ENCODE measurements at places on chromosomes 4 and X.

GRCh38 chrX:45479835-45480422, 279.3 kb upstream of the DIPK2B start:
- DNase-seq = no peak

DNA sequence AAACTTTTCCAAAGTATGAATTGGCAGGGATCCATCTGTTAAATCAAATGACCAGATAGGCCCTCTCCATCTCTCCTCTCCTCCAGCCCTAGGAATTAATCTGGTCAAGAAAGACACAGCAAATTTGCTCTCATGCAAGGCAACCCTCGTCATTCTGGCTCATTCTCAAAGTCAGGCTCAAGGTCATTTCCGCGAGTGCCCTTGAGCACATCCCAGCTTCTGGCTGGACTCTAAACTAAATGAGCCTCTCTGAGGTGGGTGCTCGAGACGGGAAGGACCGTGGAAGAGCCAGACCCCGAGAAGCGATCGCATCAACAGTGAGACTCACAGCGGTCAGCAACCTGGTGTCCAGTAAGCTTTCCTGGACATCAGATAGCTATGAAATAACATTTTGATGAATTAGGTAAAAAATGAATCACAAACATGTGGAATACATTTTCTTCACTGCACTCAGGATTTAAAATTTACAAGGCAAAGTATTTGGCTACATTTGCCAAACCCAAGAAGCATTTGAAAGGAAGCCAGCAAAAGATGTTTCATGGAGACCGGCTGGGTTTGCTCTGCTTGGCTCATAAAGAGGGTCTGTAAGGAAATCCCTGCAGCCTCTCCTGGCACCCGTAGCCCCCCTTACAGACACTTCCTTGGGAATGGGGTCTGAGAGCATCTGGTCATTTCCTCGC, 121.0 kb downstream of the ENPP6 start:
- no peak for DNase-seq

- DNase-seq = peak; percentile 75
These were observed 31.5 kb upstream of the NUP54 start for GRCh38 chr4:76179398-76180318.

- DNase-seq = no peak
These were observed 371.6 kb downstream of the INPP4B start for GRCh38 chr4:142474398-142475087.

GRCh38 chr4:26873391-26874026, 12.9 kb downstream of the STIM2 start:
- no peak for DNase-seq

- DNase-seq = no peak
These were observed 36.3 kb upstream of the AREG start for GRCh38 chr4:74408639-74409038.

DNA sequence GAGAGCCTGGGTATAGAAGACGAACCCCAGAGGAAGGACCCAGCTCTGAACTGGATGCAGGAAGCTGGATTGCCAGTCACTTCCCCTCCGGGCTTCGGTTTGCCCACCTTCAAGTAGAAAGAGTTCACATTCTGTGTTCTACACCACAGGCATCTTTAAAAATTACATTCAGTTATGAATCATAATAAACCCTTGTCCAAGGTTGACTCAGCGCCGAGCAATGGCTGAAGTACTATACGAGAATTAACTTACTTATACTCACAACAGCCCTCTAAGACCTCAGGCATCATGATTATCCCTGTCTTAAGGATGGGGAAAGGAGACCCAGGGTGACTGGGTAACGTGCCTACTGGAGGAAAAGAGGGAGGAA, 72.5 kb downstream of the EVC2 start:
- DNase-seq = no peak

GRCh38 chr4:85952972-85953650, 406.7 kb downstream of the MAPK10 start:
- no peak for DNase-seq

- no peak for DNase-seq
These were observed 16.0 kb upstream of the MID1 start for GRCh38 chrX:10636337-10636736.

GRCh38 chrX:18353931-18354368, 538 bp downstream of the SCML2 start:
- DNase-seq = no peak

GRCh38 chr4:81060587-81061343, 30.3 kb downstream of the BMP3 start:
- DNase-seq = no peak

DNA sequence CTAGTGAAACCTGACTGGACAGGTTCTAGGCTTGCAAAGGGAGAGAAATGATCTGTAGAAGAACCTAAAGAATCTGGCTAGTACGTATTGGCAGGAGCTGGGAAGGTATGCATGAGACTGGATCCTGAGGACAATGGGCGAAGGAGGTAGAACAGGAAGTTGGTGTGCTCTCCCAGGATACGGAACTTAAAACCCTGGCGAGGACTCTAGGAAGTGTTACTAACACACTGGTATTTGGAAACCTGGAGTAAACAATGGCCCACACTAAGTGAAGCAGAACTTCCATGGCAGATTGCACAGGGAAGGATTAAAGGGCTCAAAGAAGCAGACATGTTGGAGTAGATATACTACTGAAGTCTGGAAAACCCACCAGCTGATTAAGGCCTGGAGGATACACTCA, 9.1 kb downstream of the SYN1 start:
- DNase-seq = no peak

DNA sequence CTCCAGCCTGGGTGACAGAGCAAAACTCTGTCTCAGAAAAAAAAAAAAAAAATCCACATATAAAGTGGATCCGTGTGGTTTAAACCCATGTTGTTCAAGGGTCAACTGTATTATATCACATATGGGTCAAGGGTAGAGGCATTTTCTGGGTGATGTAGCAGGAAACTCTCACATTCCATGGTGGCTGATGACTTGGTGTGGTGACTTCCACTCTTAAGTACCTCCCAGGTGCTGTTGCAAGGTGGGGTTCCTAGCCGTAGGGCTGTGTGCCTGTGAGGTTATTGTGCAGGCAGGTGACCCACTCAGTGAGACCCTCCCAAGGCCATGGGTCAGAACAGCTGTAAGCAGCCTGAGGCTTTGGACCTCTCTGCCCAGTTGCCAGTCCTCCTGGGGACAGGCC, 17.0 kb downstream of the ELF4 start:
- DNase-seq = no peak

GRCh38 chr4:163681208-163681821, 186.8 kb downstream of the TMA16 start:
- DNase-seq = peak; percentile 64

GRCh38 chr4:14607001-14607400, 395.3 kb upstream of the CPEB2 start:
- no peak for DNase-seq

- no peak for DNase-seq
These were observed 439.6 kb downstream of the INPP4B start for GRCh38 chr4:142406499-142406835.

GRCh38 chrX:12843668-12844279, 23.1 kb upstream of the TLR7 start:
- DNase-seq = no peak

GRCh38 chr4:32031026-32031425, 1310.9 kb downstream of the PCDH7 start:
- DNase-seq = no peak

DNA sequence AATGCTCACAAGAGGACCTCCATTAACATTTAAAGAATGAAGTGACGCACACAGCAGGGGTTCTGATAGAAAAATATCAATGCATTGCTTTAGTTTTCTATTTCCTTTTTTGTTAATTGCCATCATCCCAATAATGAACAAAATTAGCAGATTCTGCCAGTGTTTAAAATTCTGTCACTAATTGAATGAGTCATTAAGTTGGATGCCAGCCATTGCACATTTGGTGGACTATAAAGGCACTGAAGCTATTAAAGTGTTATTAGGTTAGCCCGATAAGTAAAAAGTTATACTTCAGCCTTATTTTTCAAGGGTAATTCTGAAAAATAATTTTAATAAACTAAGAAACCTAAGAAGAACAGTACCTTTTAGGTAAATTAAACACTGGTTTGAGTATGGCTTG, 53.1 kb downstream of the MAP3K15 start:
- no peak for DNase-seq

- no peak for DNase-seq
These were observed 9.1 kb downstream of the ARX start for GRCh38 chrX:25006586-25007058.

DNA sequence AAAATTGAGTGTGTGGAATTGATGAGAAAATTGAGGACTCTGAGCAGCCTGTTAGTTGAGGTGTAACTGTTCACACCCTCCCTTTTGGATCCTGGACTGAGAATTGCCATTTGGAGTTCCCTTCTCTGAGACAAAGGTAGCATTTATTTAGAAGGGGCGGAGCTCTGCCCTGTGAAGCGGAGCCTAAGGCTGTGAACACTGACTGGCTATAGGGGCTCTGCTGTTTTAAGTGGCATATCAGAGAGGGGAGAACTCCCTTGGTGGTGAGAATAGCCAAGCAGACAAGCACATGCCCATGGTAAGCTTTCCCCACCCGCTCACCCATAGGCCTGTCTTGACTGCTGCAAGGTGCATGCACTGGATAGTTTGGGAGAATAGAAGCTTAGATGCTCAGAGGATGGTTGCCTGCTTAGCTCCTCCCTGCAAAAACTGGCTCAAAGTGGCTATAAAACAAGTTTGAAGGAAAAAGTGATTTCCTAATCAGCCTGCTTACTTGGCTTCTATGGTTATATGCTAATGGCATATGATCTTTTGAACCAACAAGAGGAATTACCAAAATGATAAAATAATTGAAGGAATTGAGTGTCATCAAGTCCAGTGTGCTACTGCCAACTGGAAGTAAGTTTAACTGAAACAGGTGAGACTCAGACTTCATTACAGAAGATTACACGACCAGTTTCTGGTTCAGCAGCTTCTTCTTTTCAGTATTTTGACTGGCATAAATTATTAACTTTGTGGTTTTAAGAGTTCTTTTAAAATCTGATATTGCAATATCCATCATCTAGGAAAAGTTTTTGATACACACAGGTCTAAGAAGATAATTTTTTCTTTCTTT, 108.4 kb downstream of the AFF1 start:
- peak; percentile 26 for DNase-seq

- DNase-seq = no peak
These were observed 67.1 kb downstream of the RXFP1 start for GRCh38 chr4:158588777-158589176.

GRCh38 chr4:15955670-15956069, 7.3 kb downstream of the FGFBP2 start:
- peak; percentile 3 for DNase-seq

DNA sequence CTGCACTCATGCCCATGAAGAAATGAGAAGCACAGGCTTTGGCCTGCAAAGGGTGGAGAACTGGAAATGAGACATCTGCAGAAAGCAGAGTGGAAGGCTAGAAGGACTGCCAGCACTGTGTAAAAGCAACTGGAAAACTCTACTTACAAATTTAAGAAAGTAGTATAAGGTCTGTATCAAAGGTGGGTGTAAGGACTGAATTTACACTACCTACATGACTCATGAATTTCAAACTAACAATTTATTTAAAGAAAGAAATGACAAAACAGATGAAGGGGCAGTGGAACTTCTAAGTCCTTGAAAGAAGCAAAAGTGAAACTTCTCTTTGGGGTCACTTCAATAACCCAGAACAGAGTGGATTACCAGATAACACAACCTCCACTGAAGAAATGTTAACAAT, 71.2 kb downstream of the SLC10A7 start:
- DNase-seq = no peak

DNA sequence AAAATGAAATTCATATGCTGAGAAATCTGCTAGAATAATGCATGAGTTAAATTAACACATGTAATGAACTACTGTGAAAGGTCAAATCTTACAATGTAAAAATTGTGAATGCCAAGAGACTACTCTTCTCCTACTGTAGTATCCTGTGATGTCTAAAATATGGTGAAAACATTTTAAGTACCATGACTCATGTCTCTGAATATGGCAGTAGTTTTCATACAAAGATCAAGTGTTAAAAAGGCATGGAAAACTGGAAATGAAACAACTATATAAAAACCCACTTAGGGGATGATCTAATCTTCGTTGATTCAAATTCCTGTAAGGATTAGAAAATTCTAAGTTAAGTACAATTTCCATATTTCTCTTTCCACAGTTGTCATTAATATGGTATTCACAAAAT, 221.3 kb downstream of the PPP3CA start:
- DNase-seq = no peak

DNA sequence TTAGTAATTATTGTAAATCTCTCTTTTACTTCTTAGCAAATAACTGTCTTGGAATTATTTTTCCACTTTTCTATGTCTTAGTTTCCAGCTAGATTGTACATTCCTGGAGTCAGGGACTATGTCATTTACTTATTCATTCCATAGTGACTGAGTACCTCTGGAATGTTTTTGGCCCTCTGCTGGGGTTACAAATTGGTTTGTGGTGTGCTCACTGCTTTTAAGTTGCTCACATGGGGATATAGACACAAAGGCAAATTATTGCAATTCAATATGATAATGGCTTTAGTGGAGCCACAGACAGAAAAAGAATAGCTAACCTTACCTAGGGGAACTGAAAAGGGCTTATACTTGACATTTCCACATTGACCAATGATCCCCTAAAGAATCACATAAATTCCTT, 63.7 kb upstream of the PDGFRA start:
- DNase-seq = no peak

DNA sequence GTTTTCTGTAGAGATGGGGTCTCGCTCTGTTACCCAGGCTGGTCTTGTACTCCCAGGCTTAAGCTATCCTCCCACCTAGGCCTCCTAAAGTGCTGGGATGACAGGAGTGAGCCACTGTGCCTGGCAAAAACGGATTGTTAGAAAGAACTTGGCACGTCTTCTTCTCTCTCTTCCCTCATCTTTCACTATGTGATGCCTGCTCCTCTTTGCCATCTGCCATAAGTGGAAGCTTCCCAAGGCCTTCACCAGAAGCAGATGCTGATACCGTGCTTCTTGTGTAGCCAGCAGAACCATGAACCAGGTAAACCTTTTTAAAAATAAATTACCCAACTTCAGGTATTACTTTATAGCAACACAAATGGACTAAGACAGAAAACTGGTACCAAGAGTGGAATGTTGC, 36.9 kb upstream of the HUWE1 start:
- DNase-seq = no peak

Data from AML-193 (cell line).